ENCODE measurements at places on chromosomes 13 and 19.

DNA sequence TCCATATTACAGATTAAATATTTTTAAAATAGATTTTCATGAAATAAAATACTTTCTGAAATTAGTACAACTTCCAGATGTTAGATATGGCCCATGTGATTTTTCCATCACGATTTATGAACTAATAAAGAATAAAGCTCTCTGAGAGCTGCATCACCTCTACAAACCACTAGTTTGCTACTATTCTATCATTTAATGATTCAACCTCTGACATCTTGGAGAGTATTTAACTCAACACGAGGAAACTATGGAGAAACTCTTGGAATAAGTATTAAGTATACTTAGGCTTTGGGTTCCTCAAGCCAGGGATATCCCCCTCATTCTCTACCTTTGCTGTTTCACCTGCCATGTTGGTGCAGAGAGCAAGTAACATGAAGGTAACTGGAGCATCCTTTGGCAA lies 55.7 kb downstream of the DACH1 start:
- no peak for DNase-seq

- no peak for DNase-seq
These were observed 52.1 kb downstream of the SERTM1 start for GRCh38 chr13:36725936-36726335.

DNA sequence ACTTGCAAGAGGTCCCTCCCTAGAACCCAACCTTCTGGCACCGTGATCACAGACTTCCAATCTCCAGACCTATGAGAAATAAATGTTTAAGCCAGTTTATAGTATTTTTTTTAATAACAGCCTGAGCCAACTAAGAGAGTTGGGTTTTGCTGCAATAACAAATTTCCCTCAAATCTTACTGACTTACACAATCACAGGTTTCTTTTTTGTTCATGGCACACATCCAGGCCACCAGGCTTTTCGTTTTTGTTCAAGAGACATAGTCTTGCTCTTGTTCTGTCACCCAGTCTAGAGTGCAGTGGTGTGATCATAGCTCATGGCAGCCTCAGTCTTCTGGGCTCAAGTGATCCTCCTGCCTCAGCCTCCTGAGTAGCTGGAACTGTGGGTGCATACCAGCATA lies 2.0 kb upstream of the SELENOV start:
- DNase-seq = no peak

- DNase-seq = no peak
These were observed 142.4 kb downstream of the MYCBP2 start for GRCh38 chr13:77184455-77184854.

GRCh38 chr13:35716729-35717128 lies 240.2 kb upstream of the MAB21L1 start:
- DNase-seq = no peak

DNA sequence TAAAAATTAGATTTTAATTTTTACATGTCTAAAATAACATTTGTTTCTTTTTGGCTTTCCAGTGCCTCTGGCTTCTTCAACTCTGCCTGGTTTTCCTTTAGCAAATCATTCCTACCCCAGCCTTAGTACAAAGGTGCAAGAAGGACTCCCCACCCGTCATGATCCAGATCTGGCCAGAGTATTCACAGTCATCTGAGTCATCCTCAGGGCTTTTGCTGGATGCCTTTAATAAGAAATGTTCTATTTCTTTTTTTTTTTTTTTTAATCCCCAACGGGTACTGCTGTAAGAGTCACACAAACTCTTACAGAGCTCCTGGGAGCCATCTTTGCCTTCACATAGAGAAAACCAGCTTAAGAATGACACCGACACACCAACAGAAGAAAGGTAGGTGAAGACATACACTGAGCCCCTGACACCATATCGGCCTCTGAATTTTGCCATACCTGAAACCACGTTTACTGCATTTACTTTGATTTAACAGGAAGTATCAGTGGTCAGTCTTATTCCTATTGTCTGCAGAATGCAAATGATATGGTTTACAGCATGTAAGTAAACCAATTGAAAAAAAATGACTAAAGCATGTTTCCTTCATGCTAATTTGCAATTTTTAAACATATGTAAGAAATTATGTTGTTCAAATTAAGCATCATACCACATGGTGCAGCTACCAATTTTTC lies 184.4 kb downstream of the NALCN start:
- DNase-seq = no peak

Data from transverse colon (tissue), 4 donors.